ENCODE measurements at places on chromosomes 12 and 14.

DNA sequence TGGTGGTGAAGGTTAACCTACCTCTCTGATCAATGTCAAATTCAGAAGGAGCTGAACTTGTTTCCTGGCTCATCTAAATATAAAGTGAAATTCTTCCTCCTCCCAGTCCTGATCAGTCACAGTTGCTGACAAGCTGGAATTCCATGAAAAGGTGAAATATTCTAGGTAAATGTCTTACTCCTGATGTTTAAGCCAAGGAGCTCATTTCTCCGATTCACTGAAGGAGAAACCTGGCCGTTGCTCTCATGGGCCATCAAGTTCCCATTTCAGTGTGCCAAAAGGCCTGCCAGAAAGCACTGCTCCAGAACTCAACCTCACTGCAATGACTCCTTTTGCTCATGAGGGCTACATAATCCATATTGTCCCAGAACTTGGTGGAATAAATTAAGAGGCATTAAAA is 707.5 kb downstream of the GALC start:
- DNase-seq = no peak

DNA sequence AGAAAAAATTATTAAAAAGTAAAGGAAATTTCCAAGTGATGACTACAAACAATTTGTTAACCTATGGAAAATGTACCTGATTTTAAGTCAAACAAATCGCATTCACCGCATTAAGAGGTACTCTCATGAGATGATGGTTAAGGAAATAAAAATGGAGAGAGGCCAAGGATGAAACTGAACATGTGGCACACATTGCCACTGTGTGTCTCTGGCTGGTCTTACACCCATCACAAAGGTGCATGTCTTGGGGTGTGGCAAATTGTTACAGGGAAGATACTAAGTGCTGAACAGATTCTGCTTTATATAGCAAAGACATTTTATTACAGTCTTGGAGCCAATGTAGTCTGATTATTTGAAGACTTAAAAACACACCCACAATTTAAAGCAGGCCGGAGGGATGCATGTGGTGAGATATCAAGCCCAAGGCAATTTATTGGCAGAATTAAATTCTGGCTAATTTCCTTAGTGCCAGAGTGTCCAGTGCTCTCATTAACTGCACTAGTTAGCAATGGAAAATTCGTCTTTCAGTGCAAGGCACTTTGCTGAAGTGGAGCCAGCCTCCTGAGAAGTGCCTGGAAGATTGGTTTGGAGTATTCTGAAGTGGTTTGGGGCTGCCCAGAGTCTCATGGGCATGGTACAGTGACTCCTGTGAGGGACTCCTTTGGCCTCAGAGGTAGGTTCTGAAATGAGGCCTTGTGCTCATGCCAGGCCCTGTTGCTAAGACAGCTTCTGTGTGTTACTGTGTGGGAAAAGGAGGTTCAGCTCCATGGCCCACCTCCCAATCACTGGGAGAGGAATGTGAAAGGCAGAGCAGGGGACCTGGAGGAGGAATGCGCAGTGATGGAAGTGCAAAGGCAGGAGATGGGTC is 166.9 kb downstream of the BRMS1L start:
- no peak for DNase-seq

DNA sequence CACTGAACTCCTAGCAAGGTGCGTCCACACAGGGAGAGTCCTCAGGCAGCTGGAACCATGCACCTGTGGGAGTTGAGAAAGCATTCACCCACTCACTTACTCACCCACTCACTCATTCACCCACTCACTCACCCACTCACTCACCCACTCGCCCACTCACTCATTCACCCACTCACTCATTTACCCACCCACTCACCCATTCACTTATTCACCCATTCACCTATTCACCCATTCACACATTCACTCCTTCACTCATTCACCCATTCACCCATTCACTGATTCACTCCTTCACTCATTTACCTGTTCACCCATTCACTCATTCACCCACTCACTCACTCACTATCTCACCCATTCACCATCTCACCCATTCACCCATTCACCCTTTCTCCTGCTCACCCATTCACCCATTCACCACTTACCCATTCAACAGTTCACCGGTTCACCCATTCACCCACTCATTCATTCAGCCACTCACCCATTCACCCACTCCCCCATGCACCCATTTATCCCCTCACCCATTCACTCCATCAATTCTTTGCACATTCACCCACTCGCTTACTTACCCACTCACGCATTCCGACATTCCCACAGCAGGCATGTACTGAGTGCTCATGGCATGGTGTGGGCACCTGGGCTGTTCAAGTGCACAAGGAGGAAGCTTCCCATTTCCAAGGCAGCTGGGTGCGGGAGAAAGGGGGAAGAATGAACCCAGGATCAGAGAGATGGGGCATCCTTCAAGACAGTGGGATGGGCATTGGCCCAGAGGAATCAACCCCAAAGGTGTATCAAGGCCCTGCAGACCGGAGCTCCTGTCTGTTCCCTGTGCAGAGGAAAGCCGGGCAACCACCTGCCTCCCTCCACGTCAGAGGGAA is 135.2 kb upstream of the C14orf180 start:
- no peak for DNase-seq

DNA sequence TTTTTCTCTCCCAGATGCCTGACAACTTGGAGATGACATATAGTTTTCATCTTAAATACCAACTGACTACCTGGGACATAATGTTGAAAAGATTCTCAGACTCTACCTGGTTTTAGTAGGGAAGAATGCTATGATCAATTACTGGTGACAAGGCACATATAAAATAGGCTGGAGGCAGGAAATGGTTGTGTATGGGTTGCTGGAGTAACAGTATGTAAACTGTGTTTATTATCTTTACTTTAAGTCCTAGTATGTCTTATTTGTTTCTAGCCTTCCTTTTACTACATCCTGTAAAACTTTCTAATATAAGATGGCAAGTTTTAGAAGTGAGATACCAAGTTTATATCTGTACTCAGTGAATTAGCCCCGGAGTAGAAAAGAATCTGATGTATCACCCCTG is 98.1 kb downstream of the NUBPL start:
- no peak for DNase-seq

DNA sequence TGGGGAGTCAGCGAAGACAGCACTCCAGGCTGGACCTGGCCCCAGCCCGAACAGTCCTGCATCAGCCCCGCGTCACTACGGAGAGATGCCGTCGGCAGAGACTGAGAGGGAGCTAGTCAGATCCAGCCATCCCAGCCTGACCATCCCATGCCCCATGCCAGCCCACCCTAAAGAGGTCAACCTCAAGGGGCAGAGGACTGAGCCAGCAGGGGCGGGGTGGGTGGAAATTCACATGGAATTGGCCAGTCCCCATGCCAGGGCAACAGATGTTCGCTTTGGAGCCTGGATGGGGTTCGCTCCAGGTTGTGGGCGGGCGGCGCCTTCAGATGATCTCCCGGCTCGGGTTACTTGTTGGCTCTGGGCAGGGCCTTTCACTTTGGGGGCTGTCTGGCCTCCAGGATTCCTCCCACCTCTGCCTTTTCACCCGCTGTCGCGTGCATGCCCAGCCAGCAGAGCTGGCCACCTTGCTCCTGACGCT is 154.3 kb downstream of the TSPAN9 start:
- no peak for DNase-seq

DNA sequence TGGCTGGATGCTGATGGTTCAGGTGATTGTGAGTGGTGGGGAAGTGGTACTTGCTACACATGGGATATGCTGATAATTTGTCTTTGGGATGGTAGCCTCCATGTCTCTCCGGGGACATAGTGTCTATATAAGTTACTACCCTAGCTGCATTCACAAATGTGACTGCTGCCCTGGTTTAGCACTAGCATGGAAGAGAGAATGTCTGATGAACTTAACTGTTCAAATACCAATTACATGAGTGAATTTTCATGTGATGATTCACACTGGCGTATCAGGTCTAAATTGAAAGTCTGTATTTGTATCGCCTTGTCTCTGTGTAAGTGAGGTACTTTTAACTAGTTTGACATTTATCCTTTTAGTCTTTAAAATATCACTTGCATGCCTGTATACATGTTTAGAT is 34.4 kb downstream of the ATF7IP start:
- DNase-seq = no peak

DNA sequence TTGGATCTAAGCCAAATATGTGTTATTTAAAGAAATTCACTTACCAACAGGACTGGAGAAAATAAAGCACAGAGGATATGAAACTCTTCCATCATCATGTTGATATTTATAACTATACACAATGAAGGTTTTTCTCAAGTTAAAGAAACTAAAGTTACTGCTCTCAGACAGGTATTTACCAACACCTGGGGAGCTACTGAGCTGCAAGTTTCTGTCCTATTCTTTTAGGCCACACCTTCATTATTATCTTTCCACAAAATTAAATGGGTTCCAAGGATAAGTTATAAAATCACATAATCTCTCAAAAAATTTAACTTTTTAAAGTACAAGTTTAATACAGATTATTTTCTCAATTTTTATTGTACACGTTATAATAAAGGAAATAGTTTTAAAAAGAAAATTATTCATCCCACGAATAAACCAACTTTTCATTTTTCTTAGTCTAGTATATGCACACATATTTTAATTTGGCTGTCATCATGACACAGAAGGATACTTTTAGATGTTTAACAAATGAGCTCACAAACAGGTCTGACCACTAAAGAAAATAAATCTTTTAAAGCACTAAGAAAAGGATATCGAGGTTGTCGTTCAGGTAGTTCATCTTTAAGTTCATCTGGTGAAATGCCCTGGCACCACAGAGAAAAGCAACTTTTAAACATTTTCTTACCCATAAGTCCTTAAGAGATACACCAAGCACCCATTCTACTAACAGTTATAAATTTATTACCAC is 7.8 kb downstream of the GMFB start:
- DNase-seq = no peak

- no peak for DNase-seq
Measured at GRCh38 chr12:111428728-111429175, 23.0 kb downstream of the SH2B3 start.

DNA sequence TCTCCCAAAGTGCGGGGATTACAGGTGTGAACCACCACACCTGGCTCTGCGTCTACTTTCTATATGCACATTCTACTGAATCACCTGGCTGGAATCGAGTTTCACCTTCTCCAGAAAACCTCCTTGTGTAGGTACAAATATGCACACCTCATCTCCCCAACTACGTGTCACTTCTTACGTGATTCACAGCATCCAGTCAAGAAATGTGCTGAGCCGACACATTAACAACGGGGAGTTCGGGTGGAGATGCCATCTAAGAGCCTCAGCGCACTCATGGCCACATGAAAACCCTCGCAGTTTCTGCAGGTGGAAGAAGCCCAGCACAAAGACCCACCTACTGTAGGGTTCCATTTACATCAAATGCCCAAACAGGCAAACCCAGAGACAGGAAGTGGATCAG is 29.3 kb downstream of the P2RX2 start:
- no peak for DNase-seq

DNA sequence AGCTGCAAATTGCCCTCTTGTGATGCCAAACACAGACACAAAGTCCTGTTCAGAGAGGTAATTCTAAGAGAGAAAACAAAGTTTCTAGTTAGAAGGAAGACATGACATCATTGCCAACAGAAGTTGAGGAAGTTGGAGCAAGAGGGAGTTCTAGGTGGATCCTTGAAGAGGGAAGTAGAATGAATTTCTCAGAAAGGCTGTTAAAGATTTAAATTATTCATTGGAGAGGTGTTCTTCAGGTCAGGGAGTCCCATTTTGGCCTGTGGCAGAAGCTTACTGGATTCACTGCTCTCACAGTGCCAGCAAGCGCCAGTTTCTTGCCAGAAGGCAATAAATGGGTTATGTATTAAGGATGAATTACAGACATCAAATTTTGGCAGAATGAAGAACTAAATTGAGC is 15.3 kb downstream of the TSFM start:
- DNase-seq = no peak

DNA sequence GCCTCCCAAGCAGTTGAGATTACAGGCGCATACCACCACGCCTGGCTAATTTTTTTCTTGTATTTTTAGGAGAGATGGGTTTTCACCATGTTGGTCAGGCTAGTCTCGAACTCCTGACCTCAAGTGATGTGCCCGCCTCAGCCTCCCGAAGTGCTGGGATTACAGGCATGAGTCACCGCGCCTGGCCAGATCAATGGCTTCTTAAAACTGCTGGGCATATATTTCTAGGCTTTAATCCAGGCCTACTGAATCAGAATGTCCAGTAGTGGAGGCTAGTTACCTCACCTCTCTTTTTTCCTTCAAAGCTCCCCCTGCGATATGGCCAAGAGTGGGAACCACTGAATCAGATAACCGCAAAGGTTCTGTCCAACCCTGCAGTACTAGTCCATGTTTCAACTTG is 17.1 kb downstream of the POU6F1 start:
- no peak for DNase-seq

DNA sequence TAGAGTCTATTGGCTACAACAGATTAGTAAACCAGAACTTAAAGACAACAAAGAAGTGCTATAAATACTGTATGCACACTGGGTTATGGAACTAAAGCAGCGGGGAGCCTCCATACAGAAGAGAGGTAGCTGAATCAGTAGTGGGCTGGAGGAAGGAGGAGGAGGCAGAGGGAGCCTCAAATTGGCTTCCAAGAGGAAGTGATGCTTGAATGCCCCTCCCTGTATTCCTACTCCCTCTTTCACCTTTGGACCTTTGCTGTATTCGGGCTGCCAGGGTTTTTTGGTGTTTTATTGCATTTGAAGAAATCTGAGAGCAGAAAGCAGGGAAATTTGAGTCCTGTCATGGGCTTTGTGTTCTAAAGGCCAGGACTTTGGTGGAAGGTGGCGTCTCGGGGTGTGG is 104.0 kb upstream of the PTPRB start:
- DNase-seq = no peak

DNA sequence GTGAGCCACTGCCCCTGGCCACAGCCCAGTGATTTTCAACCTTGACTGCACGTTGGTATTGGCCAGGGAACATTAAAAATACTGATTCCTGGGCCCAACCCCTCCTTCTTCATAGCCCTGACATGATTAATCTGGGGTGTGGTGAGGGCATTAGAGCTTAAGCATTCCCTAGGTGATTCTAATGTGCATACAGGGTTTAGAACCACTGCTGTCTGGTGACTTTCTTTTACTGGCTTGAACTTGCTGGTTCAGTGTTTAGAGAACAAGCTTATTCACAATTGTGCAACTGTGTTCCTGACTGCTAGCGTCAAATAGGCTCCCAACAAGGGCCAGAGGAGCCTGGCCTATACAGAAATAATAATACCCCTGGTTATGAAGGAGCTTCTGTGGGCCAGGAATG is 488.8 kb upstream of the CCDC196 start:
- no peak for DNase-seq

DNA sequence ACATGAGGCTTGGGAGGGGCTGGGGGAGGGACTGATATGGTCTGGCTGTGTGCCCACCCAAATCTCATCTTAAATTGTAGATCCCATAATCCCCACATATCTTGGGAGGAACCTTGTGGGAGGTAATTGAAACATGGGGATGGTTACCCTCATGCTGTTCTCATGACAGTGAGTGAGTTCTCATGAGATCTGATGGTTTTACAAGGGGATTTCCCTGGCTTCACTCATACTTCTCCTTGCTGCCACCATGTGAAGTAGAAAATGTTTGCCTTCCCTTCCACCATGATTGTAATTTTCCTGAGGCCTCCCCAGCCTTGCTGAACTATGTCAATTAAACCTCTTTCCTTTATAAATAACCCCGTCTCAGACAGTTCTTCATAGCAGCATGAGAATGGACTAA is 362.9 kb downstream of the PCNX1 start:
- DNase-seq = no peak
